ENCODE measurements at places on chromosomes 16 and 17. TPM values are rescaled to one million over a fixed set of nuclear protein-coding genes. Genes with fewer than 3 reads are reported as not detected.

KIF18B gene
- total RNA-seq: 27.1 TPM

KRTAP4-4 gene
- not detected for total RNA-seq

GINS2 gene
- 40.5 TPM for total RNA-seq

CCL8 gene
- not detected for total RNA-seq

CCL4L2 gene
- not detected for total RNA-seq

MPHOSPH6 gene
- 49.1 TPM for total RNA-seq

CCL16 gene
- total RNA-seq: not detected

TNS4 gene
- total RNA-seq: 4.9 TPM

KRTAP9-7 gene
- not detected for total RNA-seq

C16orf95 gene
- total RNA-seq: 1.2 TPM

KRT16 gene
- total RNA-seq: not detected

LGALS9 gene
- 0.73 TPM for total RNA-seq

KRTAP17-1 gene
- not detected for total RNA-seq

CCDC144A gene
- total RNA-seq: 3.2 TPM

ABCC3 gene
- total RNA-seq: not detected

ITGAD gene
- total RNA-seq: not detected

CASKIN1 gene
- 6.2 TPM for total RNA-seq

RBBP6 gene
- total RNA-seq: 72.7 TPM

EVPL gene
- total RNA-seq: 1.3 TPM

ZP2 gene
- not detected for total RNA-seq

TP53TG3 gene
- not detected for total RNA-seq

CMTM2 gene
- total RNA-seq: not detected

EZH1 gene
- total RNA-seq: 16.9 TPM

GPR139 gene
- total RNA-seq: 1.8 TPM

ENPP7 gene
- not detected for total RNA-seq

ZDHHC1 gene
- 2.3 TPM for total RNA-seq

KRTAP9-2 gene
- not detected for total RNA-seq

BORCS6 gene
- 7.1 TPM for total RNA-seq

PRAC2 gene
- total RNA-seq: not detected

PCGF2 gene
- total RNA-seq: 23.4 TPM

TBC1D26 gene
- total RNA-seq: 0.23 TPM
